Activated T-cell treated with anti-CD3 and anti-CD28 coated beads for 48 hours (primary cell): ENCODE measurements at places on chromosomes 7 and 10.

- no peak for DNase-seq
Observed at GRCh38 chr10:23695825-23696420, 257.0 kb downstream of the OTUD1 start.

DNA sequence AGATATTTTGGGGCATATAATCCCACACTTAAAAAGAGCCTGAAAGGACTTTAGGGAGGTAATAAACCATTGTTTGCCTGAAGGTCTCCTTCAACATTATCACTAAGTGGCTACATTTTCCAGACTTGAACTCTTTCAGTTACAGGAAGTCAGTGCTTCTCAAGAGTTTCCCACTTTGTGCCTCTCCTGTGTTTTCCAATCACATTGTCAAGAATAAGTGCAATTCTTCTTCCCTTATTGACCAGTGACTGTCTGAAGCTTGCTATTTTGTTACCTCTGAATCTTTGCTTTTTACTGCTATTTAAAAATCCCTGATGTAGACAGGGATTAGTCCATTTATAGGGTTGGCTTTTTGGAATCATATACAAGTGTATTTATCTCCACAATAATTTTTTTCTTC, 346.7 kb upstream of the ANKRD30A start:
- DNase-seq: no peak

- DNase-seq: no peak
Observed at GRCh38 chr10:78358982-78359381, 325.3 kb downstream of the RPS24 start.

DNA sequence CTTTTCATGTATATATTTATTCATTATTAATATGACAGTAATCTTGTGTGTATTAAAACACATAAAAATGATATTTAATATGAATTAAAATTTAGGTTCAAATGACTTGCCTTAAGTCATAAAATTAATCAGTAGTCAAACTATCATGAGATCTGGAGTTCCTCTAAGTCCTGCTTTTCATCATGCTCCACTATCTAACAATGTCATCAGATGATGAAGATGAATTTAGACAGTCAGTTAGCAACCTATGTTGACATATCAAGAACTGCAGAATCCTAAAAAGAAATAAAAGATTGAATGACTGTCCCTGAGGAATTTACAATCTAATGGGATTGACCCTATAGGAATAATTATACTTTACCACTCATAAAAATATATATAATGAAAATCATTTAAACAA, 7.1 kb downstream of the CABCOCO1 start:
- no peak for DNase-seq

DNA sequence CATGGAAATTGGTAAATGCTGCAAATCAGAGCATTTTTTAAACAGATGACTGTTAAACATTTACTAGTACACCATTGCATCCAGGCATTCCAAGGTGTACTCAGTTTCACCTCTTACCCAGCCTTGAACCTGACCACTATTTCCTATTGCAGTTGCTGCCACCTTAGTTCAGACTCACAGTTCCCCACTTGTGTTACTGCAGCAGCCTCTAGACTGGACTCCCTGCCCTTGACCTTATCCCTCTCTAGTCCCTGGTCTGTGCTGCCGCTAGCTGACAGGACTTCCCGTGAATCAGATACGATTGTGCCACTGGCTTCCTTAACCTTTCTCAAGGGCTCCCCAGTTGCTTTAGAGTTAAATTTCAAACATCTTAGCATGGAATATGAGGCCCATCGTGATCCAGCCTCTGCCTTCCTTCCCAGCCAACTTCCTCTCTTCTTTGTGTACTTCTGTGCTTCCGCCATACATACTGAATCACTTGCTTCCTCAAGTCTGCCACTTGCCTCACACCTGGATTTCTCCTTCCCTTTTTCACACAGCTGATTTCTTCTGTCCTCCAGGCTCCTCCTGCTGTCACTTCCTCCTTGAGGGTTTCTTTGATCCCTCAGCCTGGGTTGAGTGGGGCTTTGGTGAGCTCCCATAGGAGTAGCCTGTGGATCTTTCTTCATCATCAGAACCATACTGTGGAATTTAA, 118.7 kb upstream of the GJD4 start:
- no peak for DNase-seq

- DNase-seq: no peak
Observed at GRCh38 chr10:69537449-69537848, 35.8 kb downstream of the NEUROG3 start.

DNA sequence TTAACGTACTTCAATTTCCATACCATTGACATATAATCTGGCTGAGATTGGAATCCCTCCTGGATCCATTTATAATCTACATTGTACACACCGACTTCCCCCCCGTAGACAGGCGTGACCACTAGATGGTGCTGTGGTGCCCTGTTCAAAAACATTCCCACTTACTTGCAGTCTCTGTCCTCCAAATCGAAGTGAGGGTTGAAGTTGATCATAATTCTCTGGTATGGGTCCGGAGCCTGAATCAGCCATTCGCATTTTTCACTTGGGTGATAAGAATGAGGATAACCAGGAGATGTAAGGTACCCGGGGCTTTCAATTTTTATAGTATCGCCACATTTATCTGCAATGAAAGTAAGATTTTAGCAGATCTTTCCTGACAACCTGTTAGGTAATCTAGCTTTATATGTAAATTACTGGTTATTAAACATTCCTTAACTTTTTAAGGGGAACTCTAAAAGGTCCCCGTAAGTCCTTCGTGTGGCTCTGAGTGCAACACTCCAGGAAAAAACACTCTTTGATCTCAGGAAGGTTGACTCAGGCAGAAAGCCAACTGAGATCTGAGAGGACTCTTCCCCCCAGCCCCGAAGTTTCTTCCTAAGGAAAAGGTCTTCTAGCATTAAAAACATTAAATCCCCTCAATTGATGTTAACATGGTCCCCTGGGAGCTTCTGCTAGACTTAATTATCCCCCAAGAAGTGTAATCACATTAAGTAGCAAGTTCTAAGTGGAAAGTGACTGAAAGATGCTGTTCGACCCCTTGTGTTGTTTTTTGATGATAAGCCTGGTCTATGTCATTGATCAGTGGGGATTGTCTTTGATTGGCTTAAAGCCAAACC, 3.7 kb downstream of the NRP1 start:
- DNase-seq: peak; percentile 67
